ENCODE measurements at places on chromosomes 5 and 9.

GRCh38 chr9:26412446-26412845, 480.2 kb downstream of the CAAP1 start:
- no peak for DNase-seq

DNA sequence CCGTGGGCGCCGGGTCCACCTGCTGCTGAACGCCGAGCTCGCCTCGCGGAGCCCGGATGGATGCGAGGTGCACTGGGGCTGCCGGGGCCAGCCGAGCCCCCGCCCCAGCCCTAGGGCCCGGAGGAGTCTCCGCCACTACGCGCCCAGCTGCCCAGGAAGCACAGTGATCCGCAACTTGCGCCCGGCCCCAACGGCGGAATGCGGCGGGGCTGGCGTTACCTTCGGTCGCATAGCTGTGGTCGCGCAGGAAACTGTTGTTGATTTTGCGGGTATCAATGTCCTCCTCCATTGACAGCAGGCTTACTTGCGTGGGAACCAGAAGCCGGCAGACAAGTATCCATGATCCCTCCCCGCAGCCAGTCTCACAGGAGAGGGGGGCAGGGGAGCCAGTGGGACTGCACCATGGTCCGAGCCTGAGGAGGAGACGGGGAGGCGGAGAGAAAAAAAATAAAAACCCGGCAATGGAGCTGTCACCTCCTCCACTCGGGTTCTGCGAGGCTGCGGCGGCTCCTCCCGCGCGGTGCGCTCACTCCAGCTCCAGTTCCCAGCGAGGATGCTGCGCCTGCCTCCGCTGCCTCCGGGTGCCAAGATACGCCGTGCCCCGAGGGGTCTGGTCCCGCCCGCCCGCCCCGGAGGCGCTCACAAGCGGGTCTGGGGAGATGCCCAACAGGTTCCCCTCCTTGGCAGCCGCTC, 628 bp downstream of the PPP2R2B start:
- DNase-seq: no peak

GRCh38 chr9:15374310-15374709, 48.4 kb upstream of the SNAPC3 start:
- no peak for DNase-seq

- DNase-seq: no peak
These were observed at the start of gene IFNW1 for GRCh38 chr9:21141427-21141882. Gene IFNW1 (minus strand): TSS chr9:21141832. CDS start chr9:21141570, 262 bp downstream.

DNA sequence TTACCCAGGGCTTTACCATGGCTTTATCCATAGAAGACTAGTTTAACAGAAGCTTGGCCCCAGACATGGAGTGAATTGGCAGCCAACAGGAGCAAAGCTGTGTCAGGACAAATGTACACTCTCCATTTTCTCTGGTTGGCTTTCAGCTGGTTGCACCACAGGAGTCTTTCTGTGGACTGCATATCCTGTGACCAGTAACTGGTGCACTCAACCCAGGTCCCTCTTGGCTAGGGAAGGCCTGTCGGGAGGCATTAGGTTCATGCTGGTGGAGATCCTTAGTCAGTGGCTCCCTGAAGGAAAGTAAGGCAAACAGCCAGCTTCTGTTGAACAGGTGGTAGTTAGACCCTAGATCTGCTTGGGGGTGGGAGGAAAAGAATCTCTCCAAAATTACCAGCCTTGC, 146.9 kb upstream of the TLX3 start:
- DNase-seq: no peak

DNA sequence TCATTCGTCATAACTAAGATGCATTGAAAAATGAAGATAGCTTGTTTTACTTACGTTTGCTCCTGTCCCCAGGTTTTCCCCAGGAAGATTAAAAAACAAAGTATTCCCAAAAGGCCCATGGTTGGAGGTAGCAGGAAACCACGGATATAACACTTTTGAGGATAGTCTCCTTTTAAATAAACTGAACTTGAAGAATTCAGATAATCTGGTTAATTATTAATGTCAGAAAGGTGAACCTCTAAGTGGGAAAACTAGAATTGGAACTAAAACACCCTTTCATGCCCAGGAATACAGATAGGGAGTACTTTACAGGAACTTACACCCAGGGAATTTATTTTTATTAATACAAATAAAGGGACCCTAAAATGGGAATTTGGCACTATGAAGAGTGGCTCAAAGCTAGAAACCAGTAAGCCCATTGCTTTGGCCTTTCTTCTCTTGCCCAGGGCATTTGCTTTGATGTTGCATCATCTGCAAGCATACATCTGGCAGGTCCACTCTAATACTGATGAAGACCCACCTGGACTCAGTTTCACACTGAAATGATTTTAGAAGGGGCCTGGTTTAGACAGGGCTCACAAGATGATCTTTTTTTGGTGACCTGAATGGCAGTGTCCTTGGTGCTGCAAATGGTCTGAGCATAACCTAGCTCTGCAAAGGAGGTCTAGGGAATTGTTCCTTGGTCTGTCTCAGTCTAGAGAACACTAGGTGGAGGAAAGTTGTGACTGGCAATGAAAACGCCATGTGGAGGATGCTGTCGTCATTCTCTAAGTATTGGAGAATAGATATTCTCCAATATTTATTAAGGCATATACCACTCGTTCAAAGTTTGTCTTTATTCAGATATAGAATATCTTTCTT, at the start of gene C5:
Gene C5 (minus strand): TSS at position 148 of the 861 bp plus-strand sequence. CDS start 29 bp downstream, at position 119.
- no peak for DNase-seq

DNA sequence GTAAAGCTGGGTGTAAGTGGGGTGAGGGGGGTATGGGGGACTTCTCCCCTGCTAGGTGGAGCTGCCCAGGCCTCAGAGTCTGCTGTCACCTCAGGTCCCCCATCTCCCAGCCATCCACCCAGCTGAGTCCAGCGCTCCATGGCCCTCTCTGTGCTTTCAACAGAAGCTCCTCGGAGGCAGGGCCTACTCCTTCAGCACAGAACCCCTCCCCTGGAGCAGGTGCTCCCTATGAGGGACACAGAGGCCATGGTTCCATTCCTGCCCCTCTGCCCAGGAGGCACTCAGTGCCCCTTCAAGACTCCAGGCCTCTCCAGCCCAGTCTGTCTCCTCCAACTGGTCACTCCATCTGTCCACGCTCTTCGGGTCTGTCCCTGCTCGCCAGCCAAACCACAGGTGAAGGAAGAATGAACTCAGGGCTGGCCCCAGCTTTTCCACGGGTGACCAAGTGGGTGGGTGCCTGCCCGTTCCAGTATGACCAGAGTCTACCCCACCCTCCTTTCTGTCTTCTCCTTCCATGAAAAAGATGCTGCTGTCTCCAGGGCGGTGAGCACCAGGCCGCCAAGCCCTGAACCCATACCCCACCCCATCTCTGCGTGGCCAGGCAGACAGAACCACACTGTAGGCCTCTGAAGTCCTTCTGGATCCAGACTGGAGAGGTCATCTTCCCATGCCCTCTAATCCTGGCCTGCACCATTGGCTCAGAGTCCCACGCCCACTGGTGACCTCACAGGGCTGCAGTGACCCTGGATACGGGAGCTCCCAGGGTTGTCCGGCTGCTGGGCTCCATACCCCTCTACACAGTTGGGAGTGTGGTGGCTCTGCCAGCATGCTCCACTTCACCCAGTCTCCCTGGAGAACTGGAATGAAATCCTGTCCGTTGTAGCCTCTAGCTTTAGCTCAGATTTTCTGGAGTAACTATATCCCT, 11.9 kb downstream of the GBGT1 start:
- DNase-seq: no peak

- no peak for DNase-seq
These were observed 27.6 kb downstream of the RAPGEF6 start for GRCh38 chr5:131607418-131607817.

GRCh38 chr5:43427306-43427705, 15.1 kb upstream of the CCL28 start:
- DNase-seq: no peak

DNA sequence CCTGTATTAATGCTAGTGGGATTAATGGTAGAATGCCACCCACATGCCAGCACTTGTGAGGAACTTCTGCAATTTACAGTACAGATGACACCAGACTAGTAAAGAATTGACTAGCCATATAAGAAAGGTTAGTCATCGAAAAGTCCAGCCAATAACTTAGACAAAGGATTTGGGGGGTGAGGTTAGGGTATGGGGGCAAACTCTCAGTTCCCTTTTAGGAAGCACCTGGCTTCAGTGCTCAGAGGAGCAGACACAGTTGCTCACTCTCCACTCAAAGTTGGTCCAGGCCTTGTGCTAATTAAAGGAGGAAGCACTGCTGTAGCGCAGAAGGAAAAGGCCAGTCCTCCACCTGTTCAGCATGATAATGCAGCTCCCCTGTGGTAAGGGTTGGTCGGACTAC, 25.2 kb downstream of the TGFBR1 start:
- DNase-seq: no peak

GRCh38 chr5:61625137-61625561, 293.1 kb downstream of the ZSWIM6 start:
- DNase-seq: no peak

All from stimulated activated CD4-positive, alpha-beta T cell treated with anti-CD3 and anti-CD28 coated beads, Interleukin-1b, Interleukin-23, amount 100 ng/mL, for 1 hour (primary cell).